Stomach (tissue), 19 donors: ENCODE measurements at places on chromosomes 12 and 14.

GRCh38 chr12:116353958-116354357, 76.5 kb upstream of the MED13L start:
- no peak for DNase-seq

DNA sequence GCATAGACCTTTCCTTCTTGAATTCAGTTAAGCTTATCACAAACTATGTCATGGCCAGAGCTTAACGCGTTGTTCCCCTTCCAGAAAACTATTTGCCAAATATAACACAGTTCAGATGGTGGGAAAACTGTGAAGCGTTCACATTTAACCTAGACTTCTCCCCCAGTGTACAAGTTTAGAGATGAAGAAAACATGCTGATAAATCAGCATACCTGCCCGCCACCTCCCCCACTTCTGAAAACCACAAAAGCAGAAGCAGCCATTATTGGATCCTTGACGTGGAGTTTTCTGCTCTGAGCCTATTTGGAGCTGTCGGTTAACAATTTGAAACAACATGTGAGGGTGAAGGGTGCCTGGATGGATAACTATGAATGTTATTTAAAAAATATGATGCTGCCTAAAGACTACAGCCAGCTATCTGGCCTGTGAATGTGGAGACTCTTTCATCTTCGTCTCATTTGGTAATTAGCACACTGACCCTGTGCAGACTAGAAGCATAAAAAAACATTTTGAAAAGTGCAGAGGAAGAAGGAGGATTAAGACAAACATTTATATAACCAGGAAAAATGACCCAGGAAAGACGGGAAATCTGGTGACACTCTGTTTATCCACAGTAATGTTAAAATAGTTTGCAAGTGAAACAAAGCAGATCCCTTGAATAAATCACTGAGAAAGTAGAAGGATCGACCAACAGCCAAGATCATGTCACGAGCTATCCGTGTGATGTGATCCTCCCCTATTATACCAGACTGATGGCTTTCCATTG, 408.2 kb downstream of the AEBP2 start:
- DNase-seq: no peak

DNA sequence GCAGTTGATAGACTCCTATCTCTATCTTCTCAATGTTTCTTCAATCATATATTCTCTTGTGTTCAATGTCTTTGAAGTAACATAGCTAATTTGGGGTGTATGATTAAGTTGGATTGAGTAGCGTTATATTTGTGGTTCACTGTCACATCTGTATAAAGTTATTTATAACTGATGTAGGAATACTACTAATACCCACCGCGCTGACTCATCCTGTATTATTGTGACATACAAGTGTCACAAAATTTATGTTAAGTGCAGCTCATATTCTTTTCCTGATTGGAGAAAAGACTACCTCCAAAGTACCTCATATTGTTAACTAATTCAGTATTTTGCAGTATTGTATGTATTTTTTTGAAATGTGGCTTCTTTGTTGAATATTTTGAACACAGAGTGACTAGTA, 940.8 kb downstream of the SLC6A15 start:
- DNase-seq: no peak

DNA sequence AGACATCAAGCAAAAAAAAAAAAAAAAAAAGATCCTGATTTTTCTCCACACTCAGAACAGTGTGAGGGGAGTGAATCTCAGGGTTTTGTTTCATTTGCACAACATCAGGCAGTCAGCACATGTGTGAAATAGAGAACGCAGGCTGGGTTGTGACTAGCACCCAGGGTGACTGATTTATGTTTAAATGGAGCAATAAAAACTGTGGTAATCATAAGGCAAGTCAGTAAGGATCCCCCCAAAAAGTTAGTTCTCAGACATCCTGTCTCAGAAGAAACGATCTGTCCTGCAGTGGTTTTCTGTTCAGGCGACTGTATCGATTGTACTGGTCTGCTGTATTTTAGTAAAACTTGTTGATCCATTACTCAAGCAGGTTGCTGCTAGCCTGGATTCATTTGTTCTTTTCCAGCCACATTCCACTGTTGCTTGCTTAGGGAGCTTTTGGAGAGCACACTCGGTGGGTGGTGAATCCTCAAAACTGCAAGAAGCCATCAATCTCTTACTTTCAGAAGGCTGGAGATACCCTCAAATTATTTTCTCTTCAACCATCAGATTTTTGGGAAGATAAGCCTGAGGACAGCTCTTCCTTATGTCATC, 107.1 kb downstream of the DACT1 start:
- DNase-seq: no peak

GRCh38 chr12:64088431-64089349, 133.4 kb downstream of the KICS2 start:
- peak; percentile 91 for DNase-seq

- peak; percentile 86 for DNase-seq
Measured at GRCh38 chr14:96741151-96741977, 55.8 kb upstream of the VRK1 start.
